ENCODE measurements at places on chromosomes 6 and 20.

GRCh38 chr6:118354641-118355040, 193.5 kb upstream of the PLN start:
- no peak for DNase-seq

DNA sequence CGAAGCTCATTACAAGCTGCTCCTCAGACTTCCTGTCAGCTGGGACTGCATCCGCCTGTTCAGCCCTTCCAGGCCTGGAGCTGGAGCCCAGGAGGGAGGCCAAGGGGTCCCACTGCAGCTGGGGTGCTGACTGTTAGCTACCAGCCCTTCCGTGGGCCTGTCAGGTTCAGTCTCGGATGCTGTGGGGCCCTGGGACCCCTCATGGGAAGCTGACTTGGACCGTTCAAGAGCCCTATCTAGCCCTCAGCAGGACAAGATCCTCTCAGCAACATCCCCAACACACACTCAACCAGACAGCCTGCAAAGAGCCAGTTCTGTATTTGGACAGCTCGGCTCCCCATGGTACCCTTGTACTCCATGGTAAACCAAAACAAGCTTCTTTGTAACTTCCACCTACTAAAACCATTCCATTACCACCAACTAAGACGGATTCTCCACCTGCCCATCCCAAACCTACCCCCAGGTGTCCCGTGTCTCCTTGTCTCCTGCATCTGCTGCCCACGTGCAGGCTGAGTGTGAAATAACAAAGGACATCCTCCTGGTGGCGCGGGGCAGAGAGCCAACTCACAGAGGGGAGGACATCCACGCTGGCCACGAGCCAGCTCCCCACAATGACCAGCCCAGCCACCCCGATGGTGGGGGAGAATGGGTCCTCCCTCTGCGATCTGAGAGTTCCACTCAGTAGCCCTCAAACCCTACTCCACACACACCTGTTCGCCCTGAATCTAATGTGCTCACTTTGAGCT, 111.2 kb downstream of the TAF4 start:
- no peak for DNase-seq

DNA sequence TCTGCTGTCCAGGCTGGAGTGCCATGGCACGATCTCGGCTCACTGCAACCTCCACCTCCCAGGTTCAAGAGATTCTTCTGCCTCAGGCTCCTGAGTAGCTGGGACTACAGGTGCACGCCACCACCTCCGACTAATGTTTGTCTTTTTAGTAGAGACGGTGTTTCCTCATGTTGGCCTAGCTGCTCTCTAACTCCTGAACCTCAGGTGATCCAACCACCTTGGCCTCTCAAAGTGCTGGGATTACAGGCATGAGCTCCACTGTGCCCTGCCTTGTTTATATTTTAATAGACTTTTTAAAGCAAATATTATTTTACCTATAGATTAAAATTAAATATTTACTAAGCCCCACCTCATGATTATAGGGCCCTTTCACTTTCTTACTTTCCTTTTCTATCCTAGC, 483.2 kb upstream of the EPHA7 start:
- DNase-seq: no peak

DNA sequence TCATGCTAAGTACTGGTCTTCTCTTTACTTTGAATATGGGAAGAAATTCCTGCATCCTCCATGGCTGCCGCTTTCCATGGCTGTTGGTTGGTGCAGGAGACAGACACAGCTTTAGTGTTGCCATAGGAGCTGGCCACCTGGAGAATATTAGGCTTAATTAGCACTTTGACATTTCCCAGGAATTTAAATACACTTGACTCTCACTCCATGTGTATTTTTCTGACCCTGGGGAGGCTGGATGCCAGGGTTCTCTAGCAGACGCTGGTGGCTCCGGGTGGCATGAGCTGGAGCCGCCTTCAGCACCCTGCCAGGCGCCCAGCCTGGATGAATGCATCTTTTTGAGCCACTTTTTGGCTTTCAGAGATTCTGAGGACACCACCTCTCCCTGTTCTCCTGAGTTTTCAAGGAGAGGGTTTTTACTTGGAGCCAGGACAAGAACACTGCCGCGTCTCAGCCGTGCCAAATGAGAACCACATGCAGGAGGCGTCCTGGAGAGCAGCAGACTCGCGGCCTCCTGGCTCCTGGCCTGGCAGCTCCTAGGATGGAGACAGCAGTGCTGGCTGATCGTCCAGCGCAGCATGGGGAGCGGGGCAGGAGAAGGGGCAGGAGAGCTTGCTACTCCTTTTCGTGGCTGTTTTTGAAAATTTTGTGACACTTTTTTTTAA, 258.8 kb downstream of the SMOC2 start:
- no peak for DNase-seq

- DNase-seq: no peak
Measured at GRCh38 chr6:53124131-53124800, 24.4 kb downstream of the GCM1 start.

- no peak for DNase-seq
Measured at GRCh38 chr20:12072954-12073264, 155.2 kb downstream of the BTBD3 start.

DNA sequence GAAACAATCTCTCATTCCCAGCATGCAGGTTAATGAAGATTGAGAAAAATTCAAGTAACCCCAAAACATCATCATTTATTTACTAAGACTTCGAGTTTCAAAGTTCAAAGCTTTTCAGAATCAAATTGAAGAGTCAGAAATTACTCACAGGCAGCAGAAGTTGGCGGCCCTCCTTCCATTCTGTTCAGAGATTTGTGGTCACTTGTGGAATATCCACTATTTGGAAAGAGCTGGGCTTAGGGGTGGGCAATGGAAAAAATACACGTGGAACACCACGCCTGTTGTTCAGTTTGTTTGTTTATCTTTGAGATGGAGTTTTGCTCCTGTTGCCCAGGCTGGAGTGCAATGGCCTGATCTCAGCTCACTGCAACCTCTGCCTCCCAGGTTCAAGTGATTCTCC, 108.6 kb upstream of the NAA20 start:
- no peak for DNase-seq

- peak; percentile 81 for DNase-seq
Measured at GRCh38 chr20:2101865-2102584, 398 bp downstream of the STK35 start.

- no peak for DNase-seq
Measured at GRCh38 chr6:44203955-44204354, 12.8 kb upstream of the MYMX start.

GRCh38 chr20:35514371-35514932, 15.0 kb downstream of the C20orf173 start:
- DNase-seq: no peak

DNA sequence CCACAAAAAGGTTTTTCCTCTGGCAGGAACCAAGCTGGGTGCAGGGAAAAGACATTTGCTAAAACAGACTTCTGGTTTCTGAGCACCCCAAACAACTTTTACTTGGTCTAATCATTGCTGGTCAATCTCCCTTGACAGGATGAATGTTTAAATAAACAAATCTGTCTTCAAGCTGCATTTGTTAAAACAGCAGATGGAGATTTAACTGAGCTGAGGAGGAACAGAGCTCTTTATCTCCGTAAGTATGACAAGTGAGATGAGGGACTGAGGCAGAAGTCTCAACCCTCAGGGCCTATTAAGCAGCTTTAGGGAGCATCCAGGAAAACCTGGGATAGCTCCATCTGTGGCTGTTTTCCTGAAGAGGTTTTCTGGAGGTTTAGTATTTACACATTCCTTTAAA, 40.6 kb downstream of the NINL start:
- DNase-seq: no peak

- no peak for DNase-seq
Measured at GRCh38 chr6:34689742-34690141, 6.8 kb downstream of the ILRUN start.

DNA sequence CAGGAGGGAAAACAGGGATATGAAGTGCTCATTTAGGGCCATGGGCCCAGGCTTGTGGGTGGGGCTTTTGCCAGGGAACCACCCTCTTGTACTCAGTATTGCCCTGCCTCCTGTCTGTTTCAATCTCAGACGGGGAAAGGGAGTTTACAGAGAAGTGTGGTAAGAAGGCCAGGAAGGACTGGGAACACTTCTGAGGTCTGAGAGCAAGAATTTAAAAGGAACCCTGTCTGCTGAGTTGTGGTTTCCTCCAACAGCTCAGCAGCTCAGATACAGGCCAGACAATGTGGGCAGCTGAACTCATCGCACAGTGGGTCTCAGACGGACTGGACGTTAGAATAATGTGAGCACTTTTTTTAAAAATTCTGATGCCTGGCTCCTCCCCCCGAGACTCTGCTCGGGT, 354.1 kb upstream of the ARID1B start:
- no peak for DNase-seq
